ENCODE measurements at places on chromosomes 16 and 17.

- DNase-seq = no peak
Measured at GRCh38 chr17:82151106-82151957, 53.3 kb upstream of the FASN start.

- DNase-seq = no peak
Measured at GRCh38 chr16:79215289-79215688, 385.2 kb downstream of the MAF start.

DNA sequence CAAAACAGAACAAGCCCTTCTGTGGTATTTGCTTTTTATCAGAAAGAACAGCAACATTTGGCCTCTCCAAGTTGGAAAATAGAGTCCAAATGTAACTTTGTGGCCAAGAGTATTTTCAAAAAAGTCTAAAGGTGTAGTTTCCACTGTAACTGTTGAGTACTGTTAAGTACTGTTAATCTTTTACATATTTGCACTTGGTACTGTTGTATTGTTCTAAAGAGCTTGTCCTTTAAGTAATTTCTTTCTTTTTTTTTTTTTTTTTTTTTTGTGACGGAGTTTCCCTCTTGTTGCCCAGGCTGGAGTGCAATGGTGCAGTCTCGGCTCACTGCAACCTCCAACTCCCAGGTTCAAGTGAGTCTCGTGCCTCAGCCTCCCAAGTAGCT, 21.5 kb downstream of the LDAF1 start:
- DNase-seq = no peak

- no peak for DNase-seq
Measured at GRCh38 chr17:20721171-20721570, 141.6 kb downstream of the CDRT15L2 start.

GRCh38 chr17:14143688-14144087, 74.4 kb downstream of the COX10 start:
- DNase-seq = no peak

DNA sequence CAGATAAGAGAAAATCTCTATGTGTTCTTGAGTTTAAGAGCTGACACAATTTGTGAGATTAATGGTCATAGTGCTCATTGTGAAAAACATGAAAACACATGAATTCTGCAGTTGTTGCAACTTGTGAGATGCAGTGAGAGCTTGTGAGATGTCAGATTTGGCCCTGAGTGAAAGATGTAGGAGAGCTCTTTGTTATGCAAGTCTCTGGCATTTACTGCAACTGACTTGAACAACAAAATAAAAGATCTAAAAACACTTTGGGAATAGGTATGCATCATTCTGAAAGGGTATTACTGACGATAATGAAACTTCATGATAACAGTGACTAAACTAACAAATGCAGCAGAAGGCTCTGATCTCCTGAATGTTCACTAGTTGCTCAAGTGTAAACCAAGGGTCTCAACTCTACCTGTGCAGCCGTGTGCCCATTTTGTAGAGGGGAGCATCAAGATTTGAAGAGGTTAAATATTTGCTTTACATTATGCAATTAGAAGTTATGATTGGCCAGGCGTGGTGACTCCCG, 50.8 kb upstream of the SMIM36 start:
- DNase-seq = no peak

- no peak for DNase-seq
Measured at GRCh38 chr17:57309479-57309878, 53.2 kb downstream of the MSI2 start.

DNA sequence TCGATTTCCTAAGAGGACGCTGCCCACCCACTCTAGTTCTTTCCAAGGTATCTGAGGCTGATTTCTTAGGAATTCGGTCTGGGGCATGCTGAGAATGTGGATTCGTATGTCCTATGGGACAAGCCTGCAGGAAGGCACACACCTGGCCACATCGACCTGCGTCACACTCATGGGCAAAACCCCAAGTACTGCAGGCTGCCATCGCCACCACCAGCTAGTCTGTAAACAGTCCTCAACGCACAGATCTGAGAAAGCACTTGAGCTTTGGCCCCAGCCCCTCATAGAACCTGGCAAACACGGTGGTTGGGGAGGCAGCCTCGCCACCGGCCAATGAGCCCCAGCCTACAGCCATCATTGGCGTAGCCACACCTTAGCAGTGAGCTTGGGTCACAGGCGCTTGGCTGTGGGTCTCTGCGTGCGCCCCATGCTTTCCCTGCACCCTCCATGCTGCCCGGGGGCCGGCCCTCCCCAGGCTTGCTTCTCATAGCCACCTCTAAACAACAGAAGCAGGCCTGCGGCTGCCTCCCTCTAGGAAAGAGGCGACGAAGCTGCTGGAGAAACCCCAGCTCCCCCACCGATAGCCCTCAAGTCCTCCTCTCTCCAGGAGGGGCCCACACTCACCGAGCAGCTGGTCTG, 75.1 kb downstream of the ZNF778 start:
- no peak for DNase-seq

GRCh38 chr16:51197953-51198748, 47.1 kb upstream of the SALL1 start:
- no peak for DNase-seq

GRCh38 chr17:36198831-36199465, 2.4 kb upstream of the CCL3L1 start:
- no peak for DNase-seq

DNA sequence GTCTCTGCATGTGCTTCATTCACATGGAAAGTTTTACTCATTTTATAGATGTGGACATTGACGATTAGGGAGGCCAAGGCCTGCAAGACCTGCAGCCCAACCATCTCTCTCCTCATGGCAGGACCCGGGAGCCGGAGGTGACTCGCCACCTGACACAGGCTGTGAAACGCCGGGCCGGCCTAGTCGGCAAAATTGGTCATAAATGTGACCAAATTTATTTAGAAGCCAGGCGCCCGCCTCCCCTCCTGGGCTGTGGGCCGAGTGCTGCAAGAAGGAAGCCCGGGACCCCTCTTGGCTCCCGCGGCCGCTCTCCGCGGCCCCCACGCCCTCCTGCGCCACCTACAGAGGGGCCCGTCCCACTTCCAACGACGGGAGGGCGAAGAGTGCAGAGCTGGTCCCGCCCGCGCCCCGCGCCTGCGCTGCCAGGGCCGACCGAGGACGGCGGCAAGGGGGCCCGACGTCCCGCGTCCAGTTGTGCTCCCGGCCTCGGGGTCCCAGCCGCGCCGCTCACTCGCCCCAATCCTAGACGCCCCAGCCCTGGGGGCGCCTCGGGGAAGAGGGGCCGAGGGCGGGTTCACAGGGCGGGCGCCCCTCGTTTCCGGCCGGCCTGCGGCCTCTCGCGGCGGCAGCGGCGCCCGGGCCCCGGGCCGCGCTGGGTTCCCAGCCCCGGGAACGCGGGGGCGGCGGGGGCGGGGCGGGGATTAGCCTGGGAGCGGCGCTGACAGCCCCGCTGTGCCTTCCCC, 47.5 kb downstream of the WNT3 start:
- no peak for DNase-seq

GRCh38 chr17:43584666-43585102, 38.5 kb upstream of the ETV4 start:
- no peak for DNase-seq

- DNase-seq = no peak
Measured at GRCh38 chr17:35028531-35029262, 34.8 kb downstream of the RFFL start.

- DNase-seq = no peak
Measured at GRCh38 chr17:65609749-65610148, 48.3 kb upstream of the AXIN2 start.

- DNase-seq = no peak
Measured at GRCh38 chr16:80947708-80948625, 58.7 kb downstream of the CMC2 start.

GRCh38 chr16:4313563-4314531, 2.0 kb upstream of the GLIS2 start:
- no peak for DNase-seq

GRCh38 chr16:2833776-2834175, 3.7 kb downstream of the ZG16B start:
- DNase-seq = no peak

GRCh38 chr17:79500745-79501618, 109.9 kb downstream of the RBFOX3 start:
- no peak for DNase-seq

DNA sequence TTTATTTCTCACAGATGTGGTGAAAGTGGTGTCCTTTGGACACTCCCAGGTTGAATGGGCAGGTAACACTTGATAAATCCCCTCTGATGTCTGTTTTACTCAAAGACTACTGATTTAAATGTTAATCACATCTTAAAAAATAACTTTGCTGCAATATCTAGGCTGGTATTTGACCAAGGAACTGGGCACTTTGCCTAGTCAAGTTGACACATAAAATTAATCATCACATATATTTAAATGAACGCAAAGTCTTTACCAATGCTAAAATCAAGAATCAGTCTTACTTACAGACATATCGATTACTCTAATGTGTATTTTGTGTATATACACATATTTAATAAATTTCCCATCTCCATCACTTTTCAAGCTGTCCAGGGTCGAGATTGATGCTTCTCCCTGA, 7.0 kb downstream of the MT2A start:
- no peak for DNase-seq

DNA sequence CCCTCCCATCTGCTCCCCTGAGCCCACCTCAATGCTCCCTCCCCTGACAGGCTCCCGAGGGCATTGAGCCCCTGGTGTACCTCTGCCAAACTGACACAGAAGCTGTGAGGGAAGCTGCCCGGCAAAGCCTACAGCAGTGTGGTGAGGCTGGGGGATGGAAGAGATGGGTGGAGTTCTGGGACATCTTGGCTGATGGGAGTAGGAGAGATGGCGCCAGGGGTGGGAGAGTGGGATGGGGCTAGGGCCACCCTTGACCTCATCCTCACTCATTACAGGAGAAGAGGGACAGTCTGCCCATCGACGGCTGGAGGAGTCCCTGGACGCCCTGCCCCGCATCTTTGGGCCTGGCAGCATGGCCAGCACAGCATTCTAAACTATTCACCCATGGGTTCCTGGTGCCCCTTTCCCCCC, 16.2 kb upstream of the CTCF start:
- no peak for DNase-seq

GRCh38 chr17:26731005-26731921, 562.7 kb upstream of the WSB1 start:
- DNase-seq = no peak

DNA sequence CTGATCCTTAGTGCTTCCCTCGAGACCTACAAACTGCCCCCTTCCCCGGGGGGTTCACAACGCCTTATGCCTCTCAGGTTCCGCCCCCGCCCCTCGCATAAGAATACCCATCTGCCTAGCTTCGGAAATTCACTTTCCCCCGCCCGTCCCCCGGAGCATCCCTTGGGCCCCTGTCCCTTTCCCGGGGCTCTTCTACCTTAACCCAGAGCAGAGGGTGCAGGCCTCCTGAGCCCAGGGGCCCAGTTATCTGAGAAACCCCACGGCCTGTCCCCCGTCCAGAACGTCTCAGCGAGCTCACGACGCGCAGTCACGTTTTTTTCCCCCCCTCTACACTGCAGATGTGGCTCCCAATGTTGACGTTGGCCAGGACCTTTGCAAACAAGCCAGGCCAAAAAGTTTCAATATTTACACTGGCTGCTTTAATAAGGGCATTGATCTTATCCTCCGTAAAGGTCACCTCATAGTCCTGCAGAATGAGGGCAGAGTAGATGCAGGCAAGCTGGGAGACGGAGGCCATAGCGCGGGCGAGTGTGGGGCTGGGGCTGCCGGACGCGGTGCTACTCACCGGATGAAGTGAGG, 1.4 kb upstream of the NBR1 start:
- no peak for DNase-seq

DNA sequence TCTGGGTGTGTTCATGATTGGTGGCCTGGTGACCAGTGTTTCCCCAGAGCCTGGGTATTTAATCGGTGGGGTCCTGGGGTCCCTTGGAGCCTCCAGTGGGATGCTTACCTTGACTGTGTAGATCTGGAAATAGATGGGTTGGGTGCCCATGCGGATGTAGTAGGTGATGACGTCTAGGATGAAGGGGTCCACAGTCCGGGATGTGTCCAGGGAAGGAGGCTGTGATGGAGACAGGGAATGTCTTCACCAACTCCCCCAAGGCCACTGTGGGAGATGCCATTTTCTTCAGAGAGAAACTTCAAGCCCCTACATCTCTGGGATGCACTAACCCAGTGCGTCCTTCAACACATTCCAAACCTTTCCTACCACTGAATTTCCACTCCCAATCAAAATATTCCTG, 24.1 kb upstream of the MFSD6L start:
- no peak for DNase-seq

GRCh38 chr17:1755827-1756262, 6.0 kb upstream of the SERPINF1 start:
- no peak for DNase-seq

GRCh38 chr16:86791287-86792035, 213.1 kb downstream of the FOXL1 start:
- DNase-seq = no peak

DNA sequence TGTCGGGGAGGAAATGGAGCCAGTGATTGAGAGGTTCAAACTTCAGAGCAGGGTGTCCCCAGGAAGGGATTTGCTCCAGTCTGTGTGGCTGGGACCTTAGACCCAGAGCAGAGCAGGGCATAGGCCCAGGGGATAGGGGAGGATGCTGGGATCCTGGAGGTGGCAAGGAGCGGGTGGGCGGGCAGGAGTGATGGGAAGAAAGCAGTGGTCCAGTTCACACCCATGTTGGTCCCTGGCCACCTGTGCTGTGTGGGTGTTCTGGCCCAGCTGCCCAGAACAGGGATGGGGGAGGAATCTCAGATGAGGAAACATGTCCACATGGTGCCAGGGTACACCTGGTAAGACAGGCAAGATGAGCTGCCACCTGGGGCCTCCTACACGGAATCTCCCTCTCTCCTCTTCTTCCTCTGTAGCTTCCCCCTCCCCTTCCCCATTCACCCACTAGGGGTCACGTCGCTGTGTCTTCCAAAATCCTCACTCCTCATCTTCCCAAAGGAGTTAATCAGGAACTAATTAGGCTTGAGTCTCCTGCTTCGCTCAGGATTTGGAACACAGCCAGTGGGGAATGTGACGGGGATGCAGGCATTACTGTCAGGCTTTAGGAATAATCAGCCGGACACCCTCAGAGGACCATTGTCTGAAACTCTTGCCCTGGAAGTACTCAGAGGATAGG, 2.3 kb downstream of the BEAN1 start:
- DNase-seq = no peak

- no peak for DNase-seq
Measured at GRCh38 chr16:87325423-87325858, 8.2 kb upstream of the C16orf95 start.

DNA sequence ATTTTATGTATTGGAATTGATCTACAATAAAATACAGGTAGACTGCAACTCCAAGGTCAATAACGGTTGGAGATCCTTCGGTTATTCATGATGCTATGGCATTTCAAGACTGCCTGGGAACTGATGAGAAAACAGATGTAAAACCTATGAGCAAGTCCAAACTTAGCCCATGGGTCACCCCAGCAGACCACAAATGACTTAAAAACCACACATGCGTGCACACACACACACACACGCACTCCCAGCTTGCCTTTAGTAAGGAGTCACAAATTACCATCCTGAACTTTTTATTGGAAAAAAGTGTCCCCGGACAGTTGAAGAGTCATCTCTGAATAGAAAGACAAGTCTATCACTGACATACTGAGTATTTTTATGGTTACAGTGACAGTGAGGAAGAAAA, 26.7 kb downstream of the TRIM25 start:
- DNase-seq = no peak

GRCh38 chr16:483341-484075, 44.0 kb upstream of the CAPN15 start:
- no peak for DNase-seq

- DNase-seq = no peak
Measured at GRCh38 chr16:55913716-55914115, 38.5 kb upstream of the CES5A start.

All from stimulated activated CD4-positive, alpha-beta T cell treated with anti-CD3 and anti-CD28 coated beads, Interleukin-1b, Interleukin-23, amount 100 ng/mL, for 1 hour (primary cell).